ENCODE measurements at places on chromosomes 1 and 21. TPM values are rescaled to one million over a fixed set of nuclear protein-coding genes. Genes with fewer than 3 reads are reported as not detected.

Gene CD101
- total RNA-seq = 4.4 TPM

Gene MARK1
- 95.8 TPM for total RNA-seq

Gene FCMR
- not detected for total RNA-seq

Gene OR2L3
- total RNA-seq = 2.8 TPM

Gene CASZ1
- 0.63 TPM for total RNA-seq

Gene INSRR
- 0.31 TPM for total RNA-seq

Gene IGSF5
- 0.94 TPM for total RNA-seq

Gene MFAP2
- 14.7 TPM for total RNA-seq

Gene LCE2B
- not detected for total RNA-seq

Gene DENND2D
- total RNA-seq = 0.94 TPM

Gene ERICH3
- 36.9 TPM for total RNA-seq

Gene TSPAN1
- total RNA-seq = not detected

Gene NDC1
- total RNA-seq = 31.6 TPM

Gene INTS7
- 43.5 TPM for total RNA-seq

Gene BTF3L4
- total RNA-seq = 129 TPM

Gene FALEC
- 1.9 TPM for total RNA-seq

Data from parietal lobe (tissue), 2 donors.